ENCODE measurements at places on chromosomes 4 and X.

GRCh38 chr4:73704314-73705055 lies 35.9 kb upstream of the CXCL8 start:
- peak; percentile 17 for DNase-seq

- no peak for DNase-seq
These were observed 41.6 kb downstream of the KANTR start for GRCh38 chrX:53135581-53135980.

DNA sequence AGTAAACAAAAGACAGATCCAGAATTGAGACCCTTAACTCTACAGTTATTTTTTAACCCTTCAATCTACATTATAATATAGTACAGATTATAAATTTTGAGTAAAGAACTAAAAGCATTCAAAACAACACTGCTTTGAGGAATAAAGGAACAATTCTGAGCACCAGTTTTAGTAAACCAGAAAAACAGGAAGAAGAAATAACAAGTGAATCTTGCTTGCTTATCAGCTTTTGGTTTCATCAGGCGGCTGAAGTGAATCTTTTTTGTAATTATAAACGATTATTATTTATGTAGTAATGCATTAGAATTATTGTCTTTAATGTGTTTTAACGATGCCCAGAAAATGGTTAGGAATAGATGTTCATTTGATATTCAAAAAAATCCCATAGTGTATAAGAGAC lies 305.4 kb downstream of the ARAP2 start:
- no peak for DNase-seq

DNA sequence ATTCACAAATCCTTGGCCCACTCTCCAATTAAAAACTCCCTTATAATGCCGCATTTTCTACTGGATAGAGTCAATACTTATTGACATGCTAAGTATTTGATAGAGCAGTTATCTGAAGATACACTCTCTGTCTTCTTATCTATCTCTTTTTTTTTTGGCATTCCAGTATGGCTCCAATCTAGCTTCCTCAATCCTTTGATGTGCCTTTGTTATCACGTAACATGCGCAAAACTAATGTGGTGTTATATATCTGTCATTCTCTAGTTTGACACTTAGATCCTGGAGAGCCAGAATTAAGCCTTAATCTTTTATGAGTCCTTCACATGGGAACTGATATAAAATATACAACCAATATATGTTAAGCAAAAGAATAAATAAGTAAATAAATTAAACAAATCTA lies 54.7 kb downstream of the VSIG4 start:
- DNase-seq: no peak

DNA sequence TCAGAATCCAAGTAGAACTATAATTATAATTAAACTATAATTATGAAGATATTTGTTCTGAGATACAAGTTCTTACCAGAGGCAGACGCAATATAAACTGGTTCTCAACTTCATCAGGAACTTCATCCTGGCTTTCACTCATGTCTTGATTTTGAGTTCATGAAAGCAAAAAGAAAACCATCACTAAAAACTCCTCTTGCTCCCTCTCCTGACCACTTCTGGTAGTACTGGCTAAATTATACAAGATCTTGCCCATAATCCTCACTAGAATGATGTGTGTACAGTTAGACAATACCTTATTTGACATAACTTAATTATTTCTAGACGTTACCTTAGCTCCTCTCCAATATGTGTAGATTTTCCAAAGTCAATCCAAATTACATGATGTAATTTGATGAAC lies 3.7 kb downstream of the TAF7L start:
- no peak for DNase-seq

DNA sequence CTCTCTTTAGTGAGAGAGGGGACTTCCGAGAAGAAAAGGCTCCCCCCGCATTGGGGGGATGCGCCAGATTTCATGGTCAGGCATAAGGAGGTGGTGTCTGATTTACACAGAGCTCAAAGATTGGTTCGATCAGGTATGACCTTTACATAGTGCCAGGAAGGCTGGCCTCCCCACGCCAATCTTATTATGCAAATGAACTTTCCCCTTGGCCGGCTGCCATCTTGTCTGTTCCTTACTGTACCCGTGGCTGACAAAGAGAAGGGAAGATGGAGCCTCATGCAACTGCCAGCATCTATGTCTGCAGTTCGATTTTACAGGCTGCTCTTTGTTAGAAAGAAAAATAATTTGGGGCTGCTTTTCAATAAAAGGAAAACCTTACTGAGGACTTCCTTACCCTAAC lies 197.2 kb downstream of the GPM6A start:
- no peak for DNase-seq

GRCh38 chrX:95885074-95885473 lies 799.6 kb upstream of the DIAPH2 start:
- no peak for DNase-seq

DNA sequence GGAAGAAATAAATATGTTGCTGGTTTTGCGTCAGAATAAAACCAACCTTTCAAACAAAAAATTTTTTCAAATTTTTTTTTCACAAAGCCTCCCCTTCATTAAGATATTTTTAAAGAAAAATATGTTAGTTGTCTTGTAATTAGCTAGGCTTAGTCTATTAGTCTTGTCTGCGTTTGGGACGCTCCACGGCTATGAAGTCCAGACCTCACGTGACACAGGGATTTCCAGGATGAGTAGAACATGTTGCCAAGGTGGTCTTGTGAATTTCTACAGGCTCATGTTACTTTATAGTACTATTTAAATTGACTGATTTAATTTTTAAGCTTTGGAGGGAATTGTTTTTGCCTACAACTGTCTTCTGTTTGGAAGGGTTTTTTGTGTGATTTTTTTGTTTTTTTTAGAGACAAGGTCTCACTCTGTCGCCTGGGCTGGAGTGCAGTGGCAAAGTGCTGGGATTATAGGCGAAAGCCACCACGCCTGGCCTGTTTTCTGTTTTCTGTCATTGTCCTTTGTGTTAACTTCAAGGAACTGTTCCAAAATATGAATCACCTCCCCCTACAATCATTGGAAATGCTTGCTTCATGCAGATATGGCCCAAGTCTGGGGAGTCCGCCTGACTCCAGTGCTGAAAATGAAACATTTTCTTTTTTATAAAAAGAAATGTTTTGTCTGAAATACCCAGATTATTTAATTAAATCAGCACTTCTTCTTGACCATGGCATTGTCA lies 26.2 kb downstream of the TMEM144 start:
- no peak for DNase-seq

GRCh38 chrX:45506149-45506730 lies 305.6 kb upstream of the DIPK2B start:
- DNase-seq: no peak

DNA sequence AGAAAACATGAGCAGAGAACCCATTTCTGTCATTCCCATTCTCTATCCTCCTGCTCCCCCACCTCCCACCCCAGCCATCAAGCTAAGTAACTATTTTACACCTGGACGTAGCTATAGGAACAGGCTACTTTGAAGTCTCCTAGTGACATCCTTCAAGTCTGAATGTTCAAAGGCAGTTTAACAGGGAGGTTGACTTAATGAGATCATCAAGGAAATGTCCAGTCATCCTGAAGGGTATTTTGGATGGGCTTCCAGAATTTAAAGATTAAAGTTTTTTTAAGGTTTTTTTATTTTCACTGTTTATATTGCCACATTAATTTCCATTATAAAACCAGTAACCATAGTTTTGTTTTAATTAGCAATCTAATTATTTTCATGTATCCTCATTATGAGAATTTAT lies 41.1 kb downstream of the HPF1 start:
- DNase-seq: no peak

DNA sequence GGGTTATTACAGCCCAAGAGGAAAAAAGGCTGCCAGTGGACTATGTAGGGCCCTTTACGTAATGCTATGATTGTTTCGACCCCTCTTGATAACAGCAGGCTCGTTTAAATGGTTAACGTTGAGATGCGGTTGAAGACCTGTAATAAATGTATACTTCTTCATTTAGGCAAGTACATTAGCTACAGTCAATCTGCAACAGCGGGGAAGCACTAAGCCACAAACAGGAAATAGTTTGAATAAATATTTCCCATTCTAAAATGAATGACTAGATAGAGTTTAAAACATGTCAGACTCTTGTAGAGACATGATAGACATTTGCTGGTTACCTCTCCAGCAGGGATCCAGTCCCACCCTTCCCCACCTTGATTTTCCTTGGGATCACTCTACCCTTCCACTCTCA lies 38.1 kb upstream of the STIM2 start:
- peak; percentile 29 for DNase-seq

GRCh38 chr4:139639654-139640053 lies 26.0 kb upstream of the MGST2 start:
- DNase-seq: no peak

GRCh38 chr4:83556816-83557215 lies 20.9 kb downstream of the GPAT3 start:
- no peak for DNase-seq

DNA sequence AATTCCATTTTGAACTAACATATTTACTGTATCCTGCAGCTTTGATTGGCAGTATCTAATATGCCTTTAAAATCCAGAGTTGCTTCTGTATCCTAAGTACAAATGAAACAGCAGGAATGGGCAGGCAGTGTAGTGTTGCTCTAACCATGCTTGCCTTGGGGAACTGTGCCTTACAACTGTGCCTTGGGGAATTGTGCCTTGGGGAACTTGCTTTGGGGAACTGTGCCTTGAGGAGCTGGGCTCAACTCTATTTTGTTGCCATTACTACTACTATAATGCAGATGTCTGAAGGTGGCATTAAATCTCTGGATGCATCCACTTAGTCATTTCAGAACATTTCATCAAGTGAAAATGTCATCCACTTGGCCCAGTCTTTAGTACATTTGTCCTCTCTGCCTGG lies 6.9 kb downstream of the CXCL3 start:
- no peak for DNase-seq

- no peak for DNase-seq
These were observed 171.0 kb upstream of the ATOH1 start for GRCh38 chr4:93657527-93657926.

DNA sequence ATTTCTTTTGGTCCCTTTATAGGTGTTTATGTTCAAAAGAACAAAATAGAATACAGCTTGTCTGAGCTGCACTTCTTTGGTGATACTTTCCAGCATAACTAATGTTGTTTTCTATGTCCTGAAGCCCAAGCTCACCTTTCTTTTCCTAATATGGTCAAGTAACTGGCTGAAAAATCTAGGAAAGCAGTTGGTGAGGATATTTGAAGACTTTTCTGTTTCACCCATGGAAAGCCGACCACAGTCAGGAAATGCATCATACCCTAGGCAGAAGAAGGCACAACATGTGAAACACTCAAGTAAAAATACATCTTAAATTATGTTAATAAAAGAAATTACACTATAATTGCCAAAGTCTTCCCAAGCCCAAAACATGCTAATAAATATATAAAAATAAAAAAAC lies 337.0 kb downstream of the PDGFC start:
- DNase-seq: no peak

DNA sequence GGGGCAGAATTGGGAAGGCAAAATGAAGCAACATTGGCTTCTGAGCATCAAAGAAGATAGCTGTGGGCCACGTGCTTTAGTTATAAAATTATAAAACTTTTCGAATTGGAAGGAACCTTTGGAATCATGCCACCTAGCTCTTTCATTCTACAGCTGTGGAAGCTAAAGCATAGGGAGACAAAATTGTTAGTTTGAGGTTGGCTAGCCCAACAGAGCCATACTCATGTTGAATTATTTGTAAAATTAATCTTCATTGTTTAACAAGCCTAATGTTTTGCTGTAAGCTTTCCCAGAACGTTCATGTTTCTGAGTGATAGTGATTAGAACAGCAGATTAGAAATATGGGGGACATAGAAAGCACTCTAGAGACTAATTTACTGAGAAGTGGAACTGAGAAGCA lies 35.9 kb downstream of the HHIP start:
- no peak for DNase-seq

DNA sequence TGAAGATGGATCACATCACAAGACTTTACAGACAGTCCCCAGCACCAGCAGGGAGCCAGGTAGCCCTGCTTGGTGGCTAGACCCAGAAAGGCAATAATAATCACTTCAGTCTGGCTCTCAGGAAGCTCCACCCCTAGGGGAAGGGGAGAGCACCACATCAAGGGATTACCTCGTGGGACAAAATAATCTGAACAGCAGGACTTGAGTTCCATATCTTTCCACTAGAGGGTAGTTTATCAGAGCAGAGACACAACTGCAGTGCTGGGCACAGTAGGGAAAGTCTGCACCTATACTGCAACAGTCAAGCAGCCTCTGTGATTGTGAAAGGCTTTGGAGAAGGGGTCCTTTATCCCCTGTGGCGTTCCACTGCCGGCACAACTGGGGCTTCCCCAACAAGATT lies 547.0 kb upstream of the POU3F4 start:
- DNase-seq: no peak

- no peak for DNase-seq
These were observed 352.1 kb upstream of the GATB start for GRCh38 chr4:152112887-152113286.

GRCh38 chr4:41308398-41308797 lies 51.7 kb downstream of the UCHL1 start:
- DNase-seq: no peak

DNA sequence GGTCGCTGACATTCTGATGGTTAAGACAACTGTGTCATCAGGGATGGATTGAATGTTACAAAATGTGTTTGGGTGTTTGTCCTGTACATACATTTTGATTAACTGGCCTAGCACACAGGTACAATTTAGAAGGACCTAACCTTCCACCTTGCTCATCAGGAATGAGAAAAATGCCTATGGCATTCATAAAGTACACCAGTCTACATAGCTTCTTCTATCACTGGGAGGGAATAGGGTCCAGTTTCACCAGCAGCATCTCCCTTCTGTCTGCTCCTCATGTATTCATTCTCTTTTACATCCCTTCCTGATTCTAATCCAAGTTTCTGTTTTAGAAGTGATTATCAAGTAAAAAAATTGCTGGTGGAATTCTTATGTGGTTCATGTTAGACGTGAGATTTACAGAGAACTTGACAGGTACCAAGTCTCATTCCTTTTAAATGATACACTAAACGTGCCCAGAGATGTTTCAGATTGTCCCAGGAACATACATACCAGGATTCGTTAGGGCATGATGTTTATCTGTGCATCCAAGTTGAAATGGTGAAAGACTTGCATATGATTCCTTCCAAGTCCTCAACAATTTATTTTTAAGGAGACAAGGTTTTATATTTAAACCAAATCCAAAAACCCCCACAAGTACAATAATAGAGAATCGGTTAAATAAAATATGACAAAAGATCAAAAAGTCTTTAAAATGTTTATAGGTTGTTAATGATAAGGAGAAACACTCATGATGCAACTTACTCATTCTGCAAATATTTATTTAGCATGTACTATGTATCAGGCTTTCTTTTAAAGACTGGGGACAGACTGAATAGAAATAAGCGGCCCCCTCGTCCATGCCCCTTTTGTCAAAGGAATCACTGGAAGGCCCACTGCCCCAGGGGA lies 359.1 kb downstream of the ZNF674 start:
- no peak for DNase-seq

DNA sequence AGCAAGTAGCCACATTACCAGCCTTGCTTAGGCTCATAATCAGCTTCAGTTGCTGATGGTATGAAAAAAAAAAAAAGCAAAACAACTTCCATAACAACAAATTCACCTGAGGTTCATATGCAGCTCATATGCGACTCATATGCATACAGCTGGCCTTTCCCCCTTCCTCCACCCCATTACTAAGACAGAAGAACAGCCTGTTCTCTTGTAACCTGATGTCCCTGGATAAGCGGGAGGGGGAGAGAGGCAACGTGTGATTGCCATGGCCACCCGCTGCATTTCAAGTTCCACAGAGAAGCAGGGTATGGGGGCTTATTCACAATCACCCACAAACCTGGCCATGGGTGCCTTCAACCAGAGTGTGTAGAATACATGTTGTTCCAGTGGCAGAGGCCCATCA lies 95.1 kb upstream of the DGKK start:
- no peak for DNase-seq

All from bone marrow (tissue), 2 donors.